ENCODE measurements at places on chromosomes 2 and 18. TPM values are rescaled to one million over a fixed set of nuclear protein-coding genes. Genes with fewer than 3 reads are reported as not detected.

- no peak for DNase-seq
These were observed 189.2 kb downstream of the SMAD7 start for GRCh38 chr18:48761582-48761981.

DNA sequence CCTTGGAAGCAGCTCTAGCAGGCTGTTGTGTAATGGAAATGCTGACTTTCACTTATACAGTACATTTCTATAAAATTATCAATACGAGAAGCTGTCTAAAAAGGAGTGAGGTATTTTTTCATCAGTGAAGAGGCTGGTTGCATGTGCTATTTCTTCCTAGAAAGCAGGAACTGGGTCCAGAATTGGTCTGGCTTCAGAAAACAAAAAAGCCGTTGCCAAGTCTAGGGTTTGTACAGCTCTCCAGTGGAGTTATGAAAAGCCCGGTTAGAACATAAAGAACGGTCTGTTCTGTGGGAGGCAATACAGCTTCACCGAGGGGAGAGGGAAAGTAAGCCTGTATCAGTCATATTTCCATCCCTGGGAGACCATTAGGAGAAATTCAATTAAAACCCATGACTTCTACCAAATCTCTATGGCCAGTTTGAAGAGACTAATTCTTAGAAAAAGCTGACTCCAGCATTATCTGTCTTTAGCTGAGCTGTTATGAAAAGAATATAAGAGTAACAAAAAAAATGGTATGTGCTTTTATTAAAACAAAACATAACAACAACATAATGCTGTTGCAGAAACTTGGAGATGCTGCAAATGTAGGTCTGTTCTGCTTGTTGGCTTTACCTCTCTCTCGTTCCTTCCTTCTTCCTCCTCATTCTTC lies 217.0 kb downstream of the CMPK2 start:
- DNase-seq, result no peak

POTEJ gene
- not detected for total RNA-seq

GRCh38 chr2:219302412-219302968 lies 6.7 kb downstream of the PTPRN start:
- DNase-seq, result no peak

SCN9A gene
- total RNA-seq, result 1.4 TPM

GREB1 gene
- total RNA-seq, result 0.15 TPM

- DNase-seq, result no peak
These were observed 623.3 kb upstream of the LRRTM4 start for GRCh38 chr2:78145395-78145996.
